MM.1S (cell line): ENCODE measurements at places on chromosomes 12 and 14.

- no peak for DNase-seq
Observed at GRCh38 chr12:19998961-19999804, 369.2 kb upstream of the PDE3A start.

- no peak for DNase-seq
Observed at GRCh38 chr12:49335118-49335954, 1.7 kb downstream of the C1QL4 start.

DNA sequence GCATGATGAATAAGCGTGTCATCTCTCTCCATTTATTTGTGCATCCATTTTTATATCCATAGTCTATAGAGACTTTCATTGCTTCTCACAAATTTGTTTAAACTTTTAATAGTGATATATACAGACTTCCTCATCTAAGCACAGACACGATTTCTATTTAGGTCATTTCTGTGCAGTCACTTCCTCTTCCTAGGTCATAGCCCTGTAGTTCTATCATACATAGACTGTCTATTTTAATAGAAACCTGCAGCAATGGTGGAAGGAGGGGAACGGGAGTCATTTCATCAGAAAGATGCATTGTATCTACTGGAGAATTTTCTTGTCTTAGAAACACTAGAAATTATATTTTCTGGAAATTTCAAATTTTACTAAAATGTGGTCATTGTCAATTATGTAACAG is 133.4 kb upstream of the FGD4 start:
- DNase-seq: no peak

DNA sequence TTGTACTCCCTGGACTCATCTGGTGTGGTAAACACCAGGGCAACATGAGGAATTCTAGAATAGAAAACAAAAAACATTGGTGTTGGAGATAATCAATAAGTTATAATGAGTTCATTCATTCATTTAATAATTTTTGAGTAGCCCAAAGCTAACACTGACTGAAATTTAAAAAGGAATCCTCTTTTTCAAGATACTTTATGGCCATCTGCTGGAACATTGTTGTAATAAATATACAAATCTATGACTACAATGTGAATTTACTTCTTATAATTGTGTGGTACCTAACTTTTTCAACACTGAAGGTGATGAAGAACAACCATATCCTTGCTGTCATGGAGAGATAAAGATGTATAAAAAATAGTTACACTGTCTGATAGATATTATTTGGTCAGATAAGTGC is 687.3 kb upstream of the MIS18BP1 start:
- DNase-seq: no peak

DNA sequence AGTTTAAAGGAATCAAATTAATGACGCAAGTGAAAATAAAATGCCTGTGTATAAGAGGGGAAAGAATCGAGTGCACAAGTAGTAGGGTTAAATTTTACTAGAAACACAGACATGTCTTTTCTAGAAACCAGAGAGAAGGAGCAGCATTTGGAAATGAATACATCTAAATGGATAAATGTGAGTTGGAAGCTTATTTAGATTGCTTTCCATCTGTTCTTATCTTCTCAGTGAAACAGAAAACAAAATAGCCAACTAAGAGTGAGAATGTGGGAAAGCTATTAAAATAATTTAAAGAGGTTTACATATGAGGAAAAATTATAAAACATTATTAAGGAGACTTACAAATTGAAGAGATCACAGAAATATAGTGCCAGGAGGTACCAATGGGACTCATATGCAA is 1818.9 kb upstream of the FLRT2 start:
- no peak for DNase-seq

- peak; percentile 67 for DNase-seq
Observed at GRCh38 chr14:64294672-64295413, 672 bp upstream of the ESR2 start.

GRCh38 chr12:133226690-133227089 is 9.0 kb downstream of the ANHX start:
- DNase-seq: no peak

DNA sequence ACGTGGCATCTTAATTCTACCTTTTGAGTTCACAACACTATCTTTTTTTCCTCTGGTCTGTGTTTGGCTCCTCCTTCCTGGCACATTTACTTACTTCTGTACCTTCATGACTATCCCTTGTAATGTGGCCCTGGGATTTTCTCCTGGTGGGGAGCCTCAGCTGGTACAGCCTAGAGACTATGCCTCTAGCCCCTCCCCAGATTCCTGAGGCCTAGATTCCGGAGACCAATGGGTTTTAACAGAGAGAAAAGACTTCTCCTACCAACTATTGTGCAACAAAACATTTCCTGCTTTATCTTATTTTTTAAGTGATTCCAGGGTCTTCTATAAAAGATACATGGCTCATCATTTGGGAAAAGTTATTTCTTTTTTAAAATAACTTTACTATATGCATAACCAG is 216.2 kb upstream of the KRR1 start:
- no peak for DNase-seq

GRCh38 chr14:20823859-20824258 is 21.2 kb upstream of the RNASE1 start:
- DNase-seq: no peak

DNA sequence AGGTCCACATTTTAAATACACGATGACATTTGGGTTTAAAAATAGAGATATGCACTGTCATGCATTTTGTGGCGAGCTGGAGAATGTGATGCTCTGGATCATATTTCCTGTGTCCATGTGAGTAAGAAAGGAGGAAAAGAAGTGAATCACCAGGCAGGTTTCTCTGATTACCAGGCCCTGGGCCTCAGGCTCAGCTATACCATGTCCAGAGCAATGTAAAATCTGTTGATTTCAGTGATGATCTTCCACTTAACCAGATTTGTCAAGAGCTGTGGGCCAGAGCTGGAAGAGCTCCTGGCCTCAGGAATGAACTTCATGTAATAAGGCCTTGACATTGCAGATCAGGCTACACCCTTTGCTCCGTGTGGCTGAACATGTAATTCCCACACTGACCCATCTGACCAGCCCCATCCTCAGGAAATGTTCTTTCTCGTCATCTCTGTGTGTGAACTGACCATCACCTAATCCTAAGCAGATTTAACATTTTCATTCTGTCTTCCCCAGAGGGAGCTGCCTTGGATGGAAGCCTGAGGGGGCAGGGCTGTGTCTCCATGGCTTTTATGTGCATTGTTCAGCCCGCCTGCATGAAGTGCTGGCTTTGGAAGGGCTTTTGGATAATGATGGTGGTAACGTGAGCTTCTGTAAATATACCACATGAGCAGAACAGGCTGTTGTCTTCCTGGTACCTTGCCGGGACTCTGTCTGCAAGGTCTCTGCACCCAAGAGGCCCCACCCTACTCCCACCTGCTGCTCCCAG is 54.5 kb downstream of the CRACR2A start:
- no peak for DNase-seq

DNA sequence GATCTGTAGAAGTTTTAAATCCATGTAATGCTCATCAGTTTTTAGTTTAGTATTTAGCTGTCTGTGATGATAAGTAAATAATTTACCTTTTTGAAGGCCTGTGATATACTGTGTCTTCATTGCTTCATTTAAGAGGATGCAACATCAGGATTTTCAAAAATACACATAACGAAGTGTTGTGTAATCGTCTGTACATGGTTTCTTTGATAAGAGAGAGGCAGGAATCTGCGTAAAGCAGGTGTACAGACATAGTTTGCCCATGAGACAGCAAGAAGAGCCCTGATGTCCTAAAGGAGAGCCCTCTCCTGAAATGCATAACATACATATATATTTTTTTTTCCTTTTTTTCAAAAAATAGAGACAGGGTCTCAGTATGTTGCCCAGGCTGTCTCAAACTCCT is 44.8 kb downstream of the RASSF3 start:
- DNase-seq: no peak

- no peak for DNase-seq
Observed at GRCh38 chr14:92511453-92512238, 1.9 kb upstream of the RIN3 start.

GRCh38 chr12:26318661-26319068 is 123.3 kb downstream of the SSPN start:
- DNase-seq: no peak

DNA sequence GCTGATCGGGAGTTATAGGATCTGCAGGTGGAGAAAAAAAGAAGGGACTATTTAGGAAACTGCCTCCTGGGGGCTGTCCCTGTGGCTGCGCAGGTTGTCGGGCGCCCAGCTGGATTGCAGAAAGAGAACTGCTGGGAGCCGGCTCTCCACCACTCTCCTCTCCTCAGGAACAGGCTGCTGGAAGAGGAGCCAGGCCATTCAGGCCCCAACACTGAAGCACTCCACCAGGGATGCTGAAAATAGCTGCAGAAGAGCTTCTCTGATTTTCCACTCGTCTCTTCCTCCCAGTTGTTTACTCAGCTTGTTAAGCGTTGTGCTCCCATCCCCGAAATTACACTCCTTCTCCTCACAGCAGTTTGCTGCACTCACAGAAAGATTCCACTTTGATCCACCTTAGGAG is 347.3 kb downstream of the GLT1D1 start:
- DNase-seq: no peak

- no peak for DNase-seq
Observed at GRCh38 chr14:60649875-60650372, 647 bp upstream of the SIX1 start.

DNA sequence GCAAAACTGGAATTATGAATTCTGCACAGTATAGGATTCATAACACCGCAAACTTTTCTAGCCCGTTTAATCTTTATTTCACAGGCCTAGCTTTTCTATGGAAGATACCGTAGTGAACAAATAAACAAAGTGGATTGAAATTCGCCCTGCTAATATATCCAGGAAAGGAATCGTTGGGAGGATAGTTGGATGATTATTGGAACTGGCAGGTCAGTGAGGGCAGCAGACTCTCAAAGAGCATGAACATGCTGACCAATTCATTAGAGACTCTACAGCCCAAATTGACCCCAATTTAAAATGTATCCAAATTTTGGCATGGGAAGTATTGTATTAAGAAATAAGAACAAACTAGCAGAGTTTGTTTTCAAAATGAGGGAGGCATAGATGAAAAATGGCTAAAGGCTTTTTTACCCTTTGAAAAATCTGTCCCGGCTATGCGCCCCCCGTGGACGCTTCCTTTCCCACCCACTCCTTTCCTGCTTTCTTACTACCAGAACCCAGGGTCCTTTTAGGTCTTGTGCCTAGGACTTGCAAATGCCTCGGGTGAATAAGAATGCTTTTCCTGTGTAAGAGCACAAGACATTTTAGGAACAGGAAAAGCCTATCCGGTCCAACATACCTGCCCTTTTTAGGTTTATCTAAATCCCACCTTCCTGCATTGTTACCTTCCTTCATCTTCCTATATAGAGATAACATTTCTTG is 84.6 kb upstream of the PTPRB start:
- DNase-seq: no peak

DNA sequence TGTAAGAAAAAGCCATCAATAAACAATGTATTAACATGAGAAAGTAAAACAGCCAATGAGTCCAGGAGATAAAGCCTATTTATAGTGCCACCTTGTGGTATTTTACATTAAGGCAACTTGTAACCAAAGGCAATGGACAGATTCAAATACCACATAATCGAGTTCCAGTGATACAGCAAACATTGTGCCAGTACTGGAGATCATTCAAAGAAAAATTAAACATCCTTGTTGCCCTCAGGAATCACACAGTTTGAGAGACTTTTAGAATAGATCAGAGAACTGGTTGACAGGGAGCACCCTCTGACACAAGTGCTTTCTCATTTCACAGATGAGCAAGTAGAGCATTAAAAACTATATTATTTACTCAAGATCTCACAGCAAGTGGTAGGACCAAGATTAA is 98.1 kb downstream of the DDHD1 start:
- peak; percentile 18 for DNase-seq

GRCh38 chr14:101681795-101682194 is 79.7 kb upstream of the PPP2R5C start:
- DNase-seq: no peak

DNA sequence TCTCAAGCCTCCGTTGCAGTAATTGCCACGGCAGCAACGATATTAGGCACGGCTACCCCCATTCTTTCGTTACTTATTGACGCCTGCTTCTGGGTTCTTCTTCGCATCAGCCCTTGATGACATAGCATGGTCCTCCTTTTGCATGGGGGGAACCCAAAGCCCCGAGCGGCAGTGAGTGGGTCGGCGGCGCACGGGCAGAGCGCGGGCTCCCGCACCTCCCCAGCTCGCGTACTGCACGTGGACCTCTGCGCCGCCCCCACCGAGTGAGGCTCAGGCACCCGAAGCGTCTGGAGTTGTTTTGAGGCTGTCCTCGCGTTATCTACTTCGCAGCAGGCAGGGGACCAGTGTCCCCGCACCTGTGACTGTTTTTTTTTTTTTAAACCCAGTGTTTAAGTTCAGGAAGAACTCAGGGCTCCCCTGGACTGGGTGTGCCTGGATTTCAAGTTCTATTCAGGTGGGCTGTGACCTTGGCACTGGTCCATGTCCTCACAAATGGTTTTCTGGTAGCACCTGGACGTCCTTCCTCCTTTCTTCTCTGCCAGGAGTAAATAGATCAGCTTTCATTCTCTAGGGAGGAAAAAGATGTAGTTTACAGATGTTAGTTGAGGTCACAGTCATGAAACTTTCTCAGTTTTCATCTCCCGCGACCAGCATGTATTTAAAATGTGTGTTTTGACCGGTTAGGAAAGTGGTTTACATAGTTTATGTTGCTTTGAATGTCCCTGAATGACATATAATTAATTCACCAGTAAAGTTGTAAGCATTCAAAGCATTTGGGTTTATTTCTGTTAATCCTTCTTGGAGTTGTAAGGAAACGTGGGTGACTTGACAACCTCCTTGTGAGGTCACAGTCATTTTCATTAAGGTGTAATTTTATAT is 1.4 kb upstream of the FOXN4 start:
- peak; percentile 65 for DNase-seq

GRCh38 chr14:26191123-26191522 is 406.7 kb downstream of the NOVA1 start:
- DNase-seq: no peak

DNA sequence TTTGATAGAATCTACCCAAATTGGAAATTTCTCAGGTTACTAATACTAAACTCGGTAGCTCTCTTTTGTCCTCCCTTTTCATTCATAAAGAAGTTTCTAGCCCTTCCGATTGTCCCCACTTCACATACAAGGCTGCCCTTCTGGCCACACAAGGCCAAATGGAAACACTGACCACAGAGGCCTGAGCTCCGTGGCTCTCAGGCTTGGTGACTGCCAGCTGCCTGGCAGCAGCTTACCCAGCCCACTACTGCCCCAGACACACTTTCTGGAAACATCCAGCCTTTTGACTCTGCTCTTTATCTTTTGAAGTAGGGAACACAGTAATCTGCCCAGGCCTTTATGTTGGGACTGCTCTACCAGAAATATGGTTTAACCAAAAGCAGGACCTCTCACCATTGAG is 167.2 kb downstream of the GCH1 start:
- DNase-seq: no peak

DNA sequence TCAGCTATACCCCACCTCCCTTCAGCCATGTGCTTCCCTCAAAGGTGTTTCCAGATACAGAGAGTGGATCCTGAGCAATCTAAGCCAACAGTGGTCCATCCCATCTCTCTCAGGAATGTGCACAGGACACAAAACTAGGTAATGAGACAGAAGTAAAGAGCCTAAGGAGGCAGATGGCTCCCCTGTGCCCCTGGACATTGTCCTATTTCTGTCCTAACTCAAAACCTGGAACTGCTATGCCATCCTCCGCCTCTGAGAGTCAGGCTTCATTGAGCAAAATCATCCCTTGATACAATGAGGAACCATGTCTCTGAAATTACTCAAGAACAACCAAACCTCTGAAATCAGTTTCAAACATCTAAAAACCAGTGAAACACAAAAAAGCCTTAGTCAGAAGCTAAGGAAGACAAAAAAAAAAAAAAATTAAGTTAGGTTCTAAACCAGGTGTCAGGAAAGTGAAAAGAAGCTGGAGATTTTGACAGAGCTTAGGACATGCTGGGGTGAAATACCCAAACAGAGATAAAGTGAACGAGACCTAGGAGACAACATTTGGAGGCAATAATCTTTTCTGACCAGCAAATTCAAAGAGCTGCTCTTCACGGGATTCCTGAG is 200.3 kb upstream of the PLEKHG7 start:
- peak; percentile 50 for DNase-seq
